Osteocyte (in vitro differentiated cells): ENCODE measurements at places on chromosomes 2 and 18.

GRCh38 chr18:28432339-28432738 is 255.4 kb upstream of the CDH2 start:
- DNase-seq: no peak

DNA sequence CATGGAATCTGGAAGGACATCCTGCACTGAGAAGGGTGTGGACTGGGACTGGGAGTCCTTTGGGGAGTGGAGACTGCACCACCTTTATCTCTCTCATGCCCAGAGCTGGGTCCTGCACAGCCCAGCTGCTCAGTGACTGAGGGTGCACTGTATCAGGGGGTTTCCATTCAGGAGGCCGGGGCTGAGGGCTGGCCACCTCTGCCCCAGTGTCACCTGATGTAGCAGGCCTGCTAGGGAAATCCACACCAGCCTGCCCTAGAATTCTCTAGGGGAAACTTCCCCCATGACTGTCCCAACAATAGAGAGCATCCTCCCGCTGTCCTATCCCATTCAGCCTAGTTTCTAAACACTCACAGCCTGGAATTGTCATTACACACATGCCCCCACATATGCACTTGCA is 116.7 kb downstream of the CTIF start:
- no peak for DNase-seq

GRCh38 chr2:75466708-75467311 is 93.9 kb downstream of the EVA1A start:
- DNase-seq: no peak

- no peak for DNase-seq
These were observed 18.3 kb upstream of the ICOS start for GRCh38 chr2:203918264-203918663.

DNA sequence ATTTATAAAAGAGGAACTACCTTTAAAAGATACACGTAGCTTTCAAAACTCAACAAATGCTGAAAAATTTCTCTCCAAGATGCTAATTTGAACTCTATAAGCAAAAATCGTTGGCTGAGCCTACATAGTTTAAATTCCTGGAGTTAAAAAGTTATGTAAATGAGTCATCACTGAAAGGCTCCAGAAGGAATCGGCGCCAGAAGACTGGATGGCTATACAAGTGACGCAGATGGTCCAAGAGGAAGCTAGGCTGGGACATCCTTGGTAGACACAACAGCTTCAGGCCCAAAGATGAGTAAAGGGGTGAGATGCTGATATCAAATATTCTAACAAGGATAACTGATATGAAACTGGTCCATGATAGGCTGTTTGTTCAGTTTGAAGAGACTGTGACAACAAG is 22.8 kb upstream of the DNAH6 start:
- no peak for DNase-seq

- DNase-seq: no peak
These were observed 73.7 kb downstream of the CABLES1 start for GRCh38 chr18:23209031-23209430.

DNA sequence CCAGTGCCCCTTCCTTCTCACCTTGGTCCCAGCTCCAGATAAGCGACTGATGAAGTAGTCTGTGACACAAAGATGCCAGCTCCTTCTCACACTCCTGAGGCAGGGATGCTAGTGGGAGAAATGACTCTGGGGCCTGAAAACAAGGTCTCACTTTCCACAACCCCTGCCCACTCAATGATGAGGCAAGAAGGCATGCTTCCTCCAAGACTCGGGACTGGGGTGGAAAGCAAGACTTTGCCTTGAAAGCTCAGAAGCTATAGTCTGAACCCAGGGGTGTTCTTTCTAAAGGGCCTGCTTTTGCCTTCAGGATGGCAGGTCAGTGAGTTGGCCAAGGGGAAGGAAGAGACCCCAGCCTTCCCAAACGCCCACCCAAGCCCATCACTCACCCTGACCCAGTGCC is 1.4 kb downstream of the CCDC142 start:
- DNase-seq: no peak

GRCh38 chr2:39202639-39203369 is 41.0 kb downstream of the CDKL4 start:
- no peak for DNase-seq

DNA sequence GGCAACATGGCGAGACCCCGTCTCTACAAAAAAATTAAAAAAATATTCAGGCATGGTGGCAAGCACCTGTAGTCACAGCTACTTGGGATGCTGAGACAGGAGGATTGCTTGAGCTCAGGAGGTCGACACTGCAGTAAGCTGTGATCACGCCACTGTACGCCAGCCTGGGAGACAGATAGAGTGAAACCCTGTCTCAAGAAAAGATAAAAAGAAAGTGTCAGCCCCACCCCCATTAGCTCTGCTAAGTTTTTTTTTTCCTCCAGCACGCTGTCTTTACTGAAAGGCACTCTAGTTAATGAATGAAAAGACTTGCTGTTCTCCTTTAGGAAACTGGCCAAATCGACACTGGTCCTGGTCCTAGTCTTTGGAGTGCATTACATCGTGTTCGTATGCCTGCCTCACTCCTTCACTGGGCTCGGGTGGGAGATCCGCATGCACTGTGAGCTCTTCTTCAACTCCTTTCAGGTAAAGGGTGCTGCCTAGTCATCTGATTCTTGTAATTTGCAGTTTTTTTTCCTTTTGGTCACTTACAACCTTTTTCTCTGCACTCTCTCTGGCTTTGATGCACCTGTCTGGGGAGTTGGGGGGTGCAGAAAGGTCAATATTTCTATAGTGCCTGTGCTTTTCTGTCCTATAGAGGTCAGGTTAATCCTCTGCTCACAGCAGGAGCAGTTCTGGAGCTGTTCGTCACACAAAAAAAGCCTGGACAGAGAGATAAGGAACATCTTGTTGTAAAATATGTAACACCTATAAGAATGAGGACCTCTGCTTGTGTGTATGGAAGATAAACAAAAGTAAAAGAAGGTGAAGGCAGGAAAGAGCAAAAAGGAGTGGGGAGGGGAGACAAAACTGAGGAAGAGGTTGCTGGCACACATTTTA is 82.3 kb downstream of the PTH2R start:
- DNase-seq: no peak

- DNase-seq: no peak
These were observed 153.4 kb downstream of the ERBB4 start for GRCh38 chr2:212385241-212385640.

GRCh38 chr2:85132397-85132796 is 795 bp upstream of the TCF7L1 start:
- no peak for DNase-seq

DNA sequence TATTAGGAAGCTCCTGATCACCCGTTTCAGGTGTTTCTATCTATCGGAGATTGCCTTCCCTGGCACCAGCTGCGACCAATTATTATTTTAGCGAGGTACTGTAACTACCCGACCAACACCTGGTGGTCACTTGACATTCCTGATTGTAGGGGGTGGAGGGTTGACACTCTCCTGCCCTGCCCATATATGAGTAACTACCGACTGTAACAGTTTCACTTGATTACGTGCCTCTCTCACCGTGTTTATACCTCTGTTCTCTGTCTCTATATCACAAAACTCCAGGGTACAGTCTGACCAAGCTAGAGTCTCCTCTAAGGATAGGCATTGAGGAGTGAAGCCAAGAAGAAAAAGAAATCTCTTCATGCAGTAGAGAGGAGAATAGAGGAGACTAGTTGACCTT is 268.0 kb upstream of the LRATD1 start:
- DNase-seq: no peak

DNA sequence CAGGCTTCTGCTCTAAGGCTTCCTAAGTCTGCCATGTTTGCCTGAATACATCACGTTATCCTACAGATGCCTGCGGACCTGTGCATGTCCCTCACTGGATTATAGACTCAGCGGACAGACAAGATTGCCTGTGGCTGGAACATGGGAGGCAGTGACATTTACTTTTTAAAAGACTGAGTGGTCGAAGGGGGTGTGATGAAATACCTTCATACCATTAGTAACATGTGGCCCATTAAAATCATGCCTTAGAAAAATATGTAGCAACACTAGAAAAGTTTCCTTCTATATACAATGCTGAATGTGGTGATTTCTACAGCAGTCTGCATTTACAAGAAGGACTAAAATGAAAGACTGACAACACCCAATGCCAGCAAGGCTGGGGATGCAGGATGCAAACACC is 154.4 kb downstream of the ASB1 start:
- no peak for DNase-seq

GRCh38 chr2:229170171-229170570 is 100.9 kb downstream of the PID1 start:
- no peak for DNase-seq

DNA sequence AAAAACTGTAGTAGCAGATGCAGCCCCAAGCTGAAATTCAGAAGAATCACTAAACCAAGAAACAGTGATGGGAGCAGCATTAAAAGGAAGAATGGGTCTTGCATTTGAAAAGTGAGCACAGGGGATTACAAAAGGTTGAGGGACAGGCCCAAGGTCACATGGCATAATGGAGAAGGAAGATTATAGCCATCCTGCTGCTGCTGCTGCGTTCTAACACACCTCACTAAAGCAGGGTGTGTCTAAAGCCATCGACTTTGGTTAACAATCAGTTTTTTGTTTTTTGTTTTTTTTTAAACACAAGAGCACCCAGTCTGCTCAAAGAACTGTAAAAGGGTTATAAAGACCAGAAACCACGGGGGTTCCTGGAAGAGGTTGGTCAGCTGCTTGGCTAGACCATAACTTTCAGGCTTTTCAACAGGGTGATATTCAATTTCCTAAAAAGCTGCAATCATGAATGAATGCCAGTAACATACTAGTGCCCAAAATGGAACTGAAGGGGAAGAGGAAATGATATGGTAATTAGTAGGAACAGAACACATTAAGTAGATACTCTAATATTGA is 102.6 kb downstream of the MYO5B start:
- no peak for DNase-seq

- DNase-seq: no peak
These were observed 9.7 kb upstream of the OTOS start for GRCh38 chr2:240149943-240150784.

DNA sequence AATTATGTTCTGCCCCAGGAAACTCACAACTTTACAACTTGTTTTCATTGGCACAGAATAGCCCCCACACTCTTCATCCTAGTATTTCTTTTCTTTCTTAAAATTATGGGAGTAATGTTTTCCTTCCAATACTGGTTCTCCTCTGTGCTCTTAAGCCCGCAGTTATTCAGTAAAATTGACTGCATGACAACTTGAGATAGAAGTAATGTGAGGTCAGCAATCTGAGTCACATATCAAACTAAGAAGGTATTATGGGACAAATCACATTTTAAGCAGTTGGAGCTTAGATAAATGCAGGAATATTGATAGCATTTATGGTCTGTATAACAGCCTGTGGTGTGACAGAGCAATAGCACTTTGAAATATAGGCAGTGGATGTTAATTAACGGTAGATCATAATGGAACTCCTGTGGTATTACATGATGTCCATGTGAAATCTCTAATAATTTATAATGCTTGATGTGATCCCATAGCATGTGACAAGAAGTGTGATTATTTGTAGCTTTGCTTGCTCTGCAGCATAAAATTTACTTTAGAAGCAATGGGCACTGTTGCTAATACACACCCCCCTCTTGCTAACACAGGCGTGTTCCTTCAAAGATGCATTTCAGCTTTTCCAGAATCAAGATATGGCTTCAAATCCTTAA is 351.4 kb upstream of the CDH20 start:
- DNase-seq: no peak

- no peak for DNase-seq
These were observed 53.8 kb downstream of the TRAPPC12 start for GRCh38 chr2:3433339-3433699.

DNA sequence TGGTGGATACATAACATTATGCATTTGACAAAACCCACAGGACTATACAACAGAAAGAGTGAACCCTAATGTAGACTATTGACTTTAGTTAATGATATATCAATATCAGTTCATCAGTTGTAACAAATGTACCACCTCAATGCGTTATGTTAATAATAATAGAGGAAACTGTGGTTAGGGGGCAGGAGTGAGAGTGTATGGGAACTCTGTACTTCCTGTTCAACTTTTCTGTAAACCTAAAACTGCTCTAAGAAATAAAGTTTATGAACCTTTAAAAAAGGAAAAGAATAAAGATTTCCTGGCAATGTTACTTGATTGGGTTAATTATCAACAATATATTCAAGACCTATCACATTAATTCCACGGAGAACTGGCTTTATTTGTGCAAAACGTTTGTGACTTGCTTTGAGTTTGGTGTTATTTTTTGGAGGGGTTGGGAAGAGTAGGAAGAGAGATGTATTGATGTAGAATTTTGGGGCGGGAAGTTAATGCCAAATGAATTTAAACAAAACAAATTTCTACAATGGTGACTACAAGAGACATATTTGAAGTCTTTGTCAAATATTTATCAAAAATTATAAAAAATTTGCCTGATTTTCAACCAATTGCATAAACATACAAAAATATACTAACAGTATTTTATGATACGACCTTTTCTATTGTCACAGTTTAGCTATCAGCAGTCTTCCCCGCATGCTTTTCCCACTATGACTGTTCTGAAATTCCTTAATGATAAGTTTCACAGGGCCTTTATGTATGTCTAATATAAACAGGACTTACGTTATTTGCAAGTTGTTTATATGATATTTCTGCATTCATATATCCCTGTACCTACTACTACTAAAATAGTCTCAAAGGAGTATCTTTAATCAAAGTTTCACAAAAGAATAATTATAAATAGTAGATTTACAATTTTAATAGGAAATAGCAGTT is 2.1 kb upstream of the RTN4 start:
- DNase-seq: no peak

DNA sequence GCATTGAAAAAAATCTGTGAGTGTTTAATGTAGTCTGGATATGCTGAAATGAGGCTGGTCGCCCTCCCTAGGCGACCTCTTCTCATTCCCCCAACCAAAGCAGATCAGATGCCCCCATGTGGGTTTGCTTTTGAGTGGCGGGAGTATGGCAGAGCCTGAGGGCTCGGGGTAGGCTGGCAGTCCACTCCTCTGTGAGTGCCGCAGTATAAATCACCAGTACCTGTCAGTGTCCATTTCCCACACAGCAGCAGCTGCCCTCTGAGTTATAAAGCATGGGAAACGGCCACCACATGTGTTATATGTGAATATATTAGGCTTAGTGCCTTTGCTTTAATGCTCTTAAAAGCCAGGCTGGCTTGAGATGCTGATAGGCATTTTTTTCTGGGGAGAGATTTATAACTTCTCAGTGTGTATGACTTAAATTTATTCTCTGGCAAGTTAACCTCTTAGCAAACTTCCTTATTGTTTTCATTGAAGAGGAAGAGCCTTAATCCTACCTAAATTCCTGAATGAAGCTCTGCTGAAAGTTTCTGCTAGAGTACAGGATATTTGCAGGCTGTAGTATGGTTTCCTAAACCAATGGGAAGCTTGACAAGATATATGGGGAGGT is 3.8 kb downstream of the DCC start:
- DNase-seq: no peak

- DNase-seq: no peak
These were observed 65.3 kb downstream of the PRKRA start for GRCh38 chr2:178385595-178386148.
